Stimulated activated CD4-positive, alpha-beta T cell treated with anti-CD3 and anti-CD28 coated beads, Interleukin-1b, Interleukin-23, amount 100 ng/mL, for 24 hours (primary cell): ENCODE measurements at places on chromosomes 12 and 14.

DNA sequence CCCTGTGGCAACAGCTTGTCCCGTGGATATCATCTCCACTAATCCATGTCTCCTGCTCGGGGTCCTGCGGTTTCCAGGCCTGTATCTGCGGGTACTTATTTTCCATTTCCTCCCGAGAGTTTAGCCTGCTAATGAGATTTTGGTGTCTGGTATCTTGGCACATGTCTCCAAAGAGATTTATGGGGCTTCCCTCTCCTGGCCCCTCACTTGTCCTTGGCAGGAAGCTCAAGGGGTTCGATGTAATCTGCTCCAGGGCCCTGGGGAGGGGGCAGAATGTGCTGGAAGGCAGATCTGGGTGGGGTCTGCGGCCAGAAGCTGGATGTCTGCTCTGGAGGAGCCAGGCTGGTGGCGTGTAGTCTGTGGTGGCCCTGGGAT lies 85.7 kb downstream of the KIF26A start:
- no peak for DNase-seq

GRCh38 chr12:68611094-68611805 lies 551 bp downstream of the RAP1B start:
- DNase-seq, result no peak

DNA sequence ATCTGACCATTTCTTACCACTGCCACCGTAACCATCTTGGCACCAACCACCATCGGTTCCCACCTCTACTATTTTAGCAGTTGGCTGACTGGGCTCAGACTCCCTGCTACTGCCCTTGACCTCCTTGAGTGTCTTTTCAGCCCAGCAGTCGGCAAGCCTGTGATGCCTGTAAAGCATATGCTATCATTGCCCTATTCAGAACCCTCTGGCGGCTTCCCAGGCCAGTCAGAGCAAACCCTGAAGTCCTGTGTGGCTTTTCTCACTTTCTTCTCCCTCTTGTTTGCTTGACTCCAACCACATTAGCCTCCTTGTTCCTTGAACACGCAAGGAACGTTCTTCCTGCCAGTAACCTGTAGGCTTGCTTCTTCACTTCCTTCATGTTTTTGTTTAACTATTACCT lies 6.2 kb downstream of the IRAK3 start:
- no peak for DNase-seq

GRCh38 chr12:19191563-19191962 lies 62.0 kb downstream of the PLEKHA5 start:
- DNase-seq, result no peak

GRCh38 chr14:103456167-103456835 lies 66.3 kb downstream of the CKB start:
- DNase-seq, result no peak

DNA sequence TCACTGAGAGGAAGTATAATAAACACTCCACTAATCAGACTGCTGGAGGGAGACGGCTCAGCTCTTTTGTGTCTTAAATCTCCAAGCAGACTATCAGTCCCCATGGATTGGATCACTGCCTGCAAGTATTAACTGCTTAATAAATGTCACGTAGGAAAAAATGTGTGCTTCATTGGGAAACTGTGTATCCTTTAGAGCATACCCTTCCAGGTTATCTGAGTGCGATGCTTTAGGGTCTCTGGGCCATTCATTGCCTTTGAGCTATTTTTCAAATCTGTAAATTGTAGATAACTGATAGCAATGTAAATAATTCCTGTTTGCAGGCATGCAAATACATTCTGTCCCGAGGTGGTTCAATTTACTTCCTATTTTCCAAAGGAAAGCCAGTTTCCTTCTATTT lies 45.0 kb upstream of the VASH1 start:
- no peak for DNase-seq

DNA sequence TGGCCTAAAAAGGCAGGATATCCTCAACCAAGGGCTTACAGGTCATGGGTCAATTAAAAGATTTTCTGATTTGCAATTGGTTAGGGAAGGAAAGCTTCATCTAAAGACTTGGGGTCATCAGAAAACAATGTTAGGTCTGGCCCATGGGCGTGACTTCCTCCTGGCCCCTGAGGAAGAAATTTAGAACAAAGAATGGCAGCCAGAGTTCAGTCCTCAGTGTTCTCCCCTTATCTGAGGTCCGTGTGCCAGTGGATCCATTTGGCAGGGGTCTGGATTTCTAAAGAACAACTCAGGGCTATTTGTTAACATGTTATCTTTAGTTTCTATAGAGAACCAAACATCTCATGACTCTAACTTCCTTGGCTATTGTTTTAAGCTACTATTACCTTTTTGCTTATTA lies 27.8 kb upstream of the NFYB start:
- DNase-seq, result no peak

DNA sequence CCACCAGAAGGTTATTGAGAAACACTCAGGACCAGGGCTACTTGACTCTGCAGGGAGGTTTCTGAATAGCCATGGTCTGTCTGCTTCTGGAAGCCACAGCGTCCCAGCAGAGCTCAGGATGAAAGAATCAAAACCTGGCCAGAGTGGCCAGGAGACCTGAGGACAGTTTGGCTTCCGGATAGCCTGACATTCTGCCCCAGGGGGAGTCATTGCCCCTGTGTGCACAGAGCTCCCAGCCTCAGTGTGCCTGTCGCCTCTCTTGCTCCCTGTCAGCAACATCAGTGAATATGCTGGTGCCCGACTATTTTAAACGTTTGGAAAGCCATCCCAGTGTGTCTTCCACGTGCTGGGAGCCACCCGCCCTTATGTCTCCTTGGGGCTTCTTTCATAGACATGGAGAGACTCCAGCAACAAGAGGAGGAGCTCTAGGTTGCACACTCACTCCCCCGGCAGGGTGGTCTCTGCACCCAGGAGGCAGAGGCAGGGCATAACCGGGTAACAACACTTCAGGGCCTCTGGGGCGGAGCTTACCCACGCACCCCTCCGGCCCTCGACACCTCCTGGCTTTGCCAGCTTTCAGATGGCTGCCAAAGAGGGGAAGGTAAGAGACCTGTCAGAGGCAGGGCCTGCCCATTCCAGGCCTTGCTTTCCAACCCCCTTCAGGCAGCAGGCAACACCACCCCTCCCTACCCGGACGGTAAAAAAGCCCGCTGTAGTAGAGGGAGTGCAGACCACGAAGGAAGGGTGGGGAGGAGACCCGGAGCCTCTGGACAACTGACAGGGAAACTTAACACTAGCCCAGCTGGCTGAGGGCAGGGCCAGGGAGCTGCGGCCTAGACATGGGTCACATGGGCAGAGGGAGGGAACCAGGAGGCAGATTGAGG lies 19.0 kb upstream of the SLC6A12 start:
- DNase-seq, result no peak

DNA sequence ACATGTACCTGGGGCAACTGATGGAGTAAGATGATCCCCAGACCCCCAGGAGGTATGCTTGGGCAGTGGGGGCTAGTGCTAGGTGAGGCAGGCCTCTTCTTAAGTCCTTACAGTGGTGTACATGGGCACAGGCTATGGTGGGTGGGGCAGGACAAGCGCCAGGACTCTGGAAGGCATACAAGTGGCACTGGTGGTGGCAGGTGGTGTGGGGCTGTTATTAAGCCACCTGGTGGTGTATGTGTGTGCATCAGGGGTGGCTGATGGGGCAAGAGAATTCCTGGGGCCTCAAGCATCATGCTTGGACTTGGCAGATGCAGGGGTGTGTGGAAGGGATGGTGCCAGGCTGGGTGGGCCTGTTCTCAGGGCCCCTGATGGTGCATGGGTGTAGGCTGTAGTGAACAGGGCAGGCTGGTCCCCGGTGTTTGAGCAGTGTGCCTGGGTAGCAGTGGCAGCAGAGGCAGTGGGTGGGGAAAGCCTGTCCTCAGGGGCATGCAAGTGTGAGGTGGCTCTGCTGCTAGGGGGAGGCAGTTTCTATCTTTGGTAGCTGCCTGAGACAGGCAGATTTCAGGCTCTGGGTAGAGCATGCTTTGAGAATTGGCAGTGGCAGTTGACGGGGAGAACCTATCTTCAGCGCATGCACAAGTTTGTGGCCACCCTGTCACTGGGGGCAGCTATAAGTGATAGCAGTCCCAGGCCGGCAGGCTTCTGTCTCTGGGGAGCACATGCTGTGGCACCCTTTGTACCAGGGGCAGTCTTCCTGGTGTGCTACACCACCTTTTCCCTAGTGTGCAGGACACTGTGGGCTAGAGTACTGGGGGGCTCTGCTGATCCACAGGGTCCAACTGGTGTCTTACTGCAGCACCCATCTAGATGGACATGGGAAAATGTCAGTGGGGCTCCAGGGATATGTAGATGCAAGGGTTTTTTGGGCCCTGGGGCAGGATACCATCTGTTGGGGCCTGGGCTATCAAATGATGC lies 52.6 kb upstream of the ABCD2 start:
- DNase-seq, result no peak

- no peak for DNase-seq
Observed at GRCh38 chr14:90651271-90651804, 164.9 kb downstream of the TTC7B start.

DNA sequence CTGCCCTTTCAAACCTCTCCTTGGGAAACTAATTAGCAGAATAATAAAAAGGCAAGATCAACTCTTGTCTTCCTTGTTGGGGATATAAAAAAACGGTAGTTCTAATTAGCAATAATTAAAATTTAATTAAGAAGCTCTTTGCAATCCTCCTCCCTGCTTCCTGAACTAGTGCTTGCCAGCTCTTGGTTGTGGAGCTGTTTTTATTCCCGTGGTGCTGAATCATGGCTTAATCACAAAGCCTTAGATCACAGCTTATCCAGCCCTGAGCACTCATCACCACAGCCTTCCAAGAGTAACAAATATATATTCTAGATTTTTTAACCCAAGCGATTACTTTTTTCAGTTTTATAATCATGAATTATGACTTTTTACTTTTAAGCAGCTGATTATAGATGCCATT lies 63.2 kb upstream of the INSM2 start:
- DNase-seq, result no peak

GRCh38 chr14:75636100-75636692 lies 24.5 kb downstream of the ERG28 start:
- DNase-seq, result no peak

DNA sequence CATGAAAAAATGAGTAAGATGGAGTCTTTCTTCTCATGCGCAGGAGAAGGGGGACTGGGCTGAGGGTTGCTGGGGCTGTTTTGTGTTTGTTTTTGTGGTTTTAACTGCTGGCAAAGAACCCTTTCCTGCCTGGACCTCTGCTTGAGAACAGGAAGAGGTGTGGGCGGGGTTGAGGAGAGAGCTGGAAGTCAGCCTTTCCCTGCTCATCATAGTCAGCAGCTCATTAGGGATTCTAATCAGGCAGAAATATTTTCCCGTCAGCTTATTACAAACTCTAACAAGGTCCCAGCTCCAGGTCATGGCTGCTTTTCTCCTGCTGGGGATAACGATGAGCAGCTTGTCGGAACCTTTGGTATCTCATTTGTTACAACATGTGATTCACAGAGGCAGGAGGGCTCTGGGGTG lies 185.0 kb upstream of the NRXN3 start:
- DNase-seq, result no peak

DNA sequence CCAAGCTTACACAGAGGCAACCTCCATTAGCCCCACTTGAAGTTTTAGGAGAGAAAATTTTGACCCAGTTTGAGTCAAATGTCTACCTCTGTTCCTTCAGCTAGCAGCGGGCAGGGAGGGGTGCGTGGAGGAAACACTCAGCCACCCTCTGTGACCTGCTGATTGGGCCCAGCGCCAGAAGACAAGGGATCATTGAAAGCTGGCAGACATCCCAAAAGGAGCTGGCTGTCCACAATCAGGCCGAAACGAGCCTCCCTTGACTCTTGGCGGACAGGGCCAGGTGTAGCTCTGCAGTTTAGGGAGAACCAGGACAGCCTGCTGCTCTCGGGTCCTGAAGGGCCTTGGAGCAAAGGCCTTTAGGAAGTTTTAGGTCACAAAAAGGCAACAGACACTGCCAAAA lies 41.3 kb downstream of the CD9 start:
- no peak for DNase-seq

- no peak for DNase-seq
Observed at GRCh38 chr12:85662207-85662602, 174.0 kb downstream of the RASSF9 start.

- DNase-seq, result no peak
Observed at GRCh38 chr12:41795910-41796309, 348.8 kb downstream of the GXYLT1 start.

GRCh38 chr12:98669751-98670150 lies 24.7 kb downstream of the APAF1 start:
- DNase-seq, result no peak

GRCh38 chr12:90574676-90575075 lies 380.3 kb downstream of the CCER1 start:
- DNase-seq, result no peak

- no peak for DNase-seq
Observed at GRCh38 chr12:129830796-129831195, 73.0 kb downstream of the TMEM132D start.

DNA sequence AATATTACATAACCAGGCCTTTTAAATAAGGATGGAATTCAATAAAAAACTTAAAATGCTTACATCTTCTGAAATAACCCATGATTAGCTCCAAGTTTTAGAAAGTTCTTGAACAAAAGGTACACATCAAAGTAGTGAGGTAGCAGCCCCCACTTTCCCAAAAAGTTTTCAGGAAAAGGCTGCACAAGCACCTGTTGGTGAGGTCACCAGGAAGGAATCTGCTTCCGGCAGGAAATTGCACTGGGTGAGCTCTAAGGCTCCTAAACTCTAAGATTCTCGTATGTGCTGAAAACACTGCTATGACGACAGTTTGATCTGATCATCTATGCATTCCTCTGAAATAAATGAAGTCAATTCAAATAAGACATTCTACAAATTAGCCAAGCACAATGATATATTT lies 34.3 kb upstream of the TTC7B start:
- DNase-seq, result no peak

- no peak for DNase-seq
Observed at GRCh38 chr14:55938249-55938791, 179.9 kb upstream of the PELI2 start.

GRCh38 chr12:18304609-18305008 lies 43.3 kb downstream of the PIK3C2G start:
- no peak for DNase-seq

DNA sequence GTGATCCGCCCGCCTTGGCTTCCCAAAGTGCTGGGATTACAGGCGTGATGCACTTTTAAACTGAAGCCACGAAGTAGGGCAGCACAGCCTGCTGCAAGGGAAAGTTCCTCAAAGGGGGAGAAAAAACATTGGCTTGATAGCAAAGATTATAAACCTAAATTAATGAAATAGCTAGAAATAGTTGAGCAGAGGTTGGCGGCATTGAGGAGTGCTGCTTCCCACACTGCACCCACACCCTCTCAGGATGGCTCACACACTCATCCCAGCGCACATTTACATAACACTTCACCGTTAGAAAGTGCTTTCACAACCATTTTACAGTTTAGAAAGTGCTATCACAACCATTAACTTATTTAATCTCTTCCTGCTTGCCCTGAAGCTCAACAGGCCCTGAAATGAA lies 44.4 kb upstream of the TCL1A start:
- DNase-seq, result no peak
